Activated CD4-positive, alpha-beta T cell treated with anti-CD3 and anti-CD28 coated beads for 36 hours (primary cell): ENCODE measurements at places on chromosomes 12 and 14. TPM values are rescaled to one million over a fixed set of nuclear protein-coding genes. Genes with fewer than 3 reads are reported as not detected.

Gene YARS2
- total RNA-seq, result 33.0 TPM

Gene GPD1
- total RNA-seq, result 0.37 TPM

DNA sequence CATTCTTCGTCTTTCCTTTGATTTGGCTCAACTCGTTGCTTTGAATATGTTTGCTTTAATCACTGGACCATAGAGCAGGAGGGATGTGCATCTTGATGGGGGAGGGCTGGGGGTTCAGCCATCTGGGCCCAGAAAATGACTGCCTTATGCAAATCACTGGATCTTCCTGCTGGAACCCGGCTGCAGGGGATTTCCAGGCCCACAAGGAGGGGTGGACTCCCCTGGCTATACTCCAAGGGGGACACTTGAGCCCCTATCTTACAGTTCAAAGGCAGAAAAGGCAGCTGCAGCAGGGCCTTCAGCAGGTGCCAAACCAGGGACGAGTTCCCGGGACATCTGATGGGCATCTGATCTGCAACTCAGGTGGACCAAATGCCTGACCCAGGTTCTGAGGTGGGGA is 122.5 kb downstream of the DICER1 start:
- no peak for DNase-seq

GRCh38 chr12:38607295-38607694 is 290.7 kb downstream of the ALG10B start:
- no peak for DNase-seq

GRCh38 chr12:38056701-38057689 is 259.6 kb upstream of the ALG10B start:
- DNase-seq, result no peak

- DNase-seq, result no peak
These were observed 19.5 kb downstream of the ANO6 start for GRCh38 chr12:45235087-45236025.

GRCh38 chr12:104167519-104168458 is 29.8 kb upstream of the NFYB start:
- DNase-seq, result no peak

DNA sequence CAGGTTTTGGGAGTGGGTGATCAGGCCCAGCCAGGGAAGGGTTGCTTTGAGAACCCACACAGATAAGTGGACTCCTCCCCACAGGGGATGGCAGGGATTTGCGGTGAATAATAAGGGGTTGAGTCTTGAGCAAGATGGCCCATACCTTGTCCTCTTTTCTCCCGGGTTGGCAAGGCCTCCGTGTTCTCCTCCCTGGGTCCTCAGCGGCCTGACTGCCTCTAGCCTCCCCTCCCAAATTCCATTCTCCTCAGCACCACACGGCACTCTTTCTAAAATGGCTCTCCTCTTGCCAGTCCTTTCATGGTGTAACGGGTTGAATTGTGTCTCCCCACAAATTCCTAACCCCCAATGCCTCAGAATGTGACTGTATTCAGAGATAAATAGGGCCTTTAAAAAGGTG is 70.0 kb downstream of the CHST11 start:
- DNase-seq, result no peak

DNA sequence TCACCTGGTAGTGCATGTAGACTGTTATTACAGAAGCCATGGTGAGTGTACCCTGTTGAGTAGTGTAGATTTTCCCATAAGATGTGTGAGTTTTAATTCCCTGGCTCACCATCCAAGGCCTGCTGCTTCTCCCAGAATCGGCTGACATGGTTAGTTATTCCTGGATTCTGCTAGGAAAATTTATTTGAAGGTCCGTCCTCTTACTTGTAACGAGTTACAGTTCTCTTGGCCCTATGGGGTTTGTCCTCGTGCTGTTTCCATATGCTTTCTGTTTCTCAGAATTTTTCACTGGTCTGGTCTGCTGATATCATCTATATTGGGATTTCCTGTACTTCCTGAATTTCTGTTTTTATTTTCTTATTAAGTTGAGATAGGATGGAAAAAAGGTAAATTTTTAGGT is 423.3 kb upstream of the RGS6 start:
- DNase-seq, result no peak

DNA sequence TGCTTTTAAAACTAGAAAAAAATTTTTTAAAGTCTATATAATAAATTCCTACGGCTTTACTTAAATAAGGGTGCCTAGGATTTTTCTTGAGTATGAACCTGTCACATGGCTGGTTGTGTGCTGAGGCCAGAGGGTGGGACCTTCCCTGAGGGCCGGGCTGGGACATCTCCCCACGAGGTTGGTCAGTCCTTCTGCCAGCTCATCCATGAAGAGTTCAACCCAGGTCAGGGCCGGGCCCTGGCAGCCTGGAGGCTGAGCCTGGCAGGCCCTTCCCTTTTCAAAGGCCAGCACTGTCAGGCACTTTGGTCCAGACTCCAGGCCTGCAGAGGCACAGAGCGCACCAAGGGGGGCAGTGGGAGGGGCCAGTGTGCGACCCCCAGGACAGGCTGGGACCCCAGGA is 31.7 kb downstream of the TNFAIP2 start:
- no peak for DNase-seq

GRCh38 chr12:19131025-19131444 is 1.5 kb downstream of the PLEKHA5 start:
- DNase-seq, result no peak

- no peak for DNase-seq
These were observed 50.2 kb downstream of the KCNK13 start for GRCh38 chr14:90111895-90112534.

GRCh38 chr14:72882047-72882446 is 11.9 kb downstream of the DPF3 start:
- no peak for DNase-seq
